ENCODE measurements at places on chromosomes 2 and 18. TPM values are rescaled to one million over a fixed set of nuclear protein-coding genes. Genes with fewer than 3 reads are reported as not detected.
A peak's percentile ranks its signal among the peaks of the same experiment; 100 is the strongest.

The DIPK1C gene
- 4.6 TPM for total RNA-seq

- no peak for DNase-seq
Observed at GRCh38 chr2:101149241-101150192, 1.7 kb downstream of the TBC1D8 start.

DNA sequence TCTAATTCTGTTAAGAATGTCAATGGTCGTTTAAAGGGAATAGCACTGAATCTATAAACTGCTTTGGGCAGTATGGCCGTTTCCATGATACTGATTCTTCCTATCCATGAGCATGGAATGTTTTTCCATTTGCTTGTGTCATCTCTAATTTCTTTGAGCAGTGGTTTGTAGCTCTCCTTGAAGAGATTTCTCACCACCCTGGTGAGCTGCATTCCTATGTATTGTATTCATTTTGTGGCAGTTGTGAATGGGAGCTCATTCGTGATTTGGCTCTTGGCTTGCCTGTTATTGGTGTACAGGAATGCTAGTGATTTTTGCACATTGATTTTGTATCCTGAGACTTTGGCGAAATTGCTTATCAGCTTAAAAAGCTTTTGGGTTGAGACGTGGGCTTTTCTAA is 38.3 kb upstream of the WDR75 start:
- DNase-seq = no peak

DNA sequence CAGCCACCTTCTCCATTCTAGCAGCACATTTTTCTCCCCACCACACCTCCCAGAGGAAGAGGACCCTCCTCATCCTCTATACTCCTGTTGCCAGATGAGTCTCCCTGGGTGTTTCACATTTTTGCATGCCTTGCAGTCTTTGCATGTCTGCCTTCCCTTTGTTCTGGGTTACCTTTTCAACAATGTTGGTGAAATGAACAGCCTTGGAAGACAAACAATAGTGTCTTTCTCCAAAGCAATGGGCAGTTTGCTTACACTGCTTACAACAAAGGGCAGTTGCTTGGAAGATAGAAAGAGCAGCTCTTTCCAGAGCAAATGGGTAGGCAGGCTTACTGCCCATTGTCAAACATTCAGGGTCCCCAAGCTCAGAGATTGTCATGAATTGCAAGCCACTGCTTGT is 14.5 kb upstream of the SEH1L start:
- no peak for DNase-seq

- DNase-seq = no peak
Observed at GRCh38 chr2:15096873-15097272, 464.3 kb downstream of the NBAS start.

GRCh38 chr18:34787931-34788532 is 77.9 kb downstream of the DTNA start:
- no peak for DNase-seq

- DNase-seq = no peak
Observed at GRCh38 chr18:45049578-45050319, 369.1 kb downstream of the SETBP1 start.

DNA sequence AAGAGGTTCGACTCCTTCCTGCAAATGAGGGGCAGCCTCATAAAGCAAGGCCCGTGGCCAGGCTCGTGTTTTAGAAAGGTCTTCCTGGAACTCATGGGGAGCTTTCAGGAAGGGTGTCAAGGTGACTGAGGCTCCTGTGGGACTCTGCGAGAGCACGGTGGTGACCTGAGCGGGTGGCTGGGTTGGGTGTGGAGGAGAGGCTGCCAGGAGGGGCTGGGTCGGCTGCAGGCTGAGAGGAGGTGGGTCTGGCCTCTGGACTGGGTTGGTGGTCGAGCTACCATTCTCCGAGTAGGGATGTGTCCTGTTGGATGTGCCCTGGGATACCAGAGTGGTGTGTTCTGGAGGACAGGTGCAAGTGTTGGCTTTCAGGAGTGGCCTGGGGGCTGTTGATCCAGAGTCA is 86.4 kb downstream of the DGKD start:
- no peak for DNase-seq

DNA sequence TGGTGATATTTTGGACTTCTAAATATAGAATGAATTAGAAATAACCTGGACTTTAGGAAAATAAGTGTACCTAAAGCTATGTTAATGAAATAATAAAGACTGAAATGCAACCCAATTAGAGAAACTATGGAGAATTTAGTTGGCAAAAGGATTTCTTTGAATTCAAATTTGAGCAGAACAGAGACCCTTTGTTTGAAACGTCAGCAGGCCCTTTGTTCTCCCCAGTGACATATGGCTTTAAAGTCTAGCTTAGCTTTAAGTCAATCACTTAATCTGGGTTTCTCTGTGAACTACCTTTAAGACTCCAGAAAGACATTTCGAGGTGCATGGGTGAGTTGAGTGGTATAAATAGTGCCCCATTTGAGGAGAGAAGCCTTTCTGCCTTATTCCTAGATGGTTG is 130.5 kb upstream of the CREB1 start:
- no peak for DNase-seq

The TTR gene
- not detected for total RNA-seq

DNA sequence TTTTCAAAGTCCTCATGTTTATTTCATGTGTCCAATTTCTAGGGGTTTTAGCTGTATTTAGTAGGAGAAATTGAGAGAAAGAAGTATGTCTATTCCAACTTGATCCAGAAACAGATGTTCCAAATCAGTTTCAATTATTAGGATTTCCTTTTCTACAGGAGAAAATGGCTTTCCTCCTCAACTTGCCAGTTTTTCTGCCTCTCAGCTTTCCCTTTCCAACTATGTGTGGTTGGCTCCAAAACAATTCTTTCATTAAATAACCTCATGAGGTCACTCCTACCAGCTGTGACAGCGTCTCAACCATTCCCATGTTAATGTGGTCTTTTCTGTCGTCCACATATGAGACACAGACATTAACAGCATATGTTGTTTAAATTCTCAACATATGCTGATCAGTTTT is 13.1 kb downstream of the XIRP2 start:
- DNase-seq = no peak

The HOXD10 gene
- total RNA-seq = not detected

DNA sequence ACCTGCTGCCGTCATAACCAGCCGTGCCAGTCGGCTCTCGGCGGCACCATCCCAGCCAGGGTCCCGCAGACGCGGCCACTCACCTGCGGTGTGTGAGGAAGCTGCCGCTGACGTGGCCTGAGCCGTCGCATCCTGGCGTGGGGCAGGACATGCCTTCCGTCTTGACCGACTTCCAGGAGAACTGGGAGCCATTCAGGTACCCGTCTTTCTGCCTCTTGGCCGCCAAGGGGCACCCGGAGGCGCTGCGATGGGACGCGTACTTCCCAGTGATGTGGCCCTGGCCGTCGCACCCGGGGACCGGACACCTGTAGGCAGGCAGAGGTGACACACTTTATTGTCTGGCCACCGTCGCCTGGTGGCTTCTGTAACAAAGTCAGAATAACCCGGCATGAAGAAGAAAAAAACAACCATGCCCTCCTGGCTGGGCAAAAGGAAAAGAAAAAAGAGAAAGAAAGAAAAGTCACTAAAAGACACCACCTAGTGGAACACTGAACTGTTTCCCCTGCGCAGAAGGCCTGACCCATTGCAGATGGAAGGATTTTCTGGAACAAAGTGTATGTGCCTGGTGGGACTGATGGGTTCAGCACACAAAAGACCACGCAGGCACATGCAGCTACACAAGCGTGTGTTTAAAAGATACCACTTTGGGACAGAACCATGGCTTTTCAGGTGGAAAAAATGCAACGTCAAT is 94.9 kb upstream of the PXDN start:
- no peak for DNase-seq

GRCh38 chr2:53104263-53104662 is 663.3 kb upstream of the CHAC2 start:
- no peak for DNase-seq

DNA sequence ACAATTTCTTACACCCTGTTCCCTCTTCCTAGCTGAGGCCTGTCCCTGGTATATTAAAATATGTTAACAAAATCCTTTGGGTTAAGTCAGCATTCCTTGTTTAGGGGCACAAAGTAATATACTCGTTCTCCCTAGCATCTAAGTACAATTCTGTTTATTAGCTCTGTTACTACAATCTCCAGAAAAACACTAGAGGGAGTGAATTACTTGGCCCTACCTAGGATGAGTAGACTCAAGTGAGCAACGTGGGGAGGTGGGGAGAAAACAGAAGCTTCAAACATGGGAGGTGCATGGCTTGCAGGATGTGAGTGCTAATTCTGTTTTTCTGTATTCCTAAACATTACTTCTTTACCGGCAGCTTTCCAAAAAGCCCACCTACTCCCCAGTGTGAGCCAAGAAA is 89.7 kb downstream of the FSIP2 start:
- DNase-seq = no peak

GRCh38 chr2:234290671-234291070 is 206.2 kb downstream of the ARL4C start:
- DNase-seq = no peak

GRCh38 chr2:216066230-216066629 is 15.4 kb downstream of the PECR start:
- no peak for DNase-seq

DNA sequence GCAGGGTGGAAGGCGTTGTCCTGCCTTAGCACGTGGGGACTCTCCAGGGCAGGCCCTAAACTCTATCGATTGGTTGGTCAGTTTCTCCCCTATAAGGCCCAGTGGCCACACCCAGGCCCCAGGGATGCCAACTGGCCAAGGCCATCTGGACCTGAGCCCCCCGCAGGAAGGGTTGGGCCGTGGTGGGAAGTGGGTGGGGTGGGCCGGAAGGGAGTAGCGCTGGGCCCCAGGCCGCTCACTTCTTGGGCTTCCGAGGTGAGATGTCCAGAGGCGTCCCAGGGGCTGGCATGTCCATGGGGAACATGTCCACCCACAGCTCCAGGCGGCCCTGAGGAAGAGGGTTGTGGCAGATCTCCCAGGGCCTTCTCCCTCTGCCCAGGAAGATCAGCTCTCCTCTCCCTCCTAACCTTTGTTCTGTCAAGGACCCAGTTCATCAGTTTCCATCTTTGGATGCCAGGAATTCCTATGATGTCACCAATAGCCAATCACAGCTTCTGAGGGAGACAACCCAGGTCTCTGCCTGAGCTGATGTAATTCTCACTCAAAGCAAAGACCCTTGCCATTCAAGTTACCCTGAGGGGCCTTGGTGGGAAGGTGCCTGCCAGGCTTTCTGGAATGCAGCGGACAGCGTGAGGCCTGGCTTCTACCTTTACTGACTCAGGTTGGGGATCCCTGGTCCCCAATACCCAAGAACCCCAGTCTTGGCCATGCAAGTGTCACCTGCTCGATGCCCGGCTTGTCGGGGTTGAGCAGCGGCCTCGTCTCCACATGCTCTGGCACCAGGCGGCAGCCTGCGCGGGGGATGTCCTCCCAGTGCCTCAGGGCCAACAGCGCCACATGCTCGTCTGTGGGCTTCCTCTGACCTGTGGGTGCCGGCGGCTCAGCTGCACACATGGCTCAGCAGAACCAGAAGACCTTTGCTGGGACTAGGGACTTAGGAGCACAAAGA is 14.4 kb downstream of the OTOF start:
- DNase-seq = peak; percentile 55

The FAM237A gene
- 1.2 TPM for total RNA-seq

DNA sequence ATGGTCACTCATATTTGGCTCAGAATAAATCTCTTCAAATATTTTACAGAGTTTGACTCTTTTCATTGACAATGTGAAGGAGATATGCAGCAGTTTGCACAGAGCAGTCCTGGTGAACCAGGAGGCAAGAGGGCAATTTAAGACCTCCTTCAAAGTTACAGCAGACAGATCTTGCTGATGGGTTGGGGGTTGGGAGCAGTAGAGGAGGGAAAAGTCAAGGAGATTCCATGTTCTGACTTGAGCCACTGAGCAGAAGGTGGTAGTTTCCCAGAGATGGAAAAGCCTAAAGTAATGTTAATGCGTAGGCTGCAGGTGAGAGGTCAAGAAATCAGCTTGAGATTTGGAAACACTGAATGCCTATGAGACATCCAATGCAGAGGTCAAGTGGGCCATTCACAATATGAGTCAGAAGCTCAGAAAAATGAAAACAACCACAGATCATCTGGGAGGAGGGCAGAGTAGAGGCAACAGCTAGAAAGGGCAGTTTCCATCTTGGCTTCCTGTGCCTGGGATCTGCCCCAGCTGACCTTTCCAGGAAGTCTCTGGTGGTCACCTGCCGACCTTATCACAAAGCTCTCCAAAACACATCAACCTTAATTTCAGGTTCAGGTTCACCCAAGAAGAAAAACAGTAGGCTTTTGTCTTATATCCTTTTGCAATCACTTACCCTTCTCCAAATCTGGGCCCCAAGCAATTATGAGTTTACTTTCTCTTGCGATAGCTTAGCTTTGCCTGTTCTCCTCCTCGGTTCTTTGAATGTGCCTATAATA is 197.5 kb upstream of the ARL4C start:
- DNase-seq = no peak

The GYPC gene
- 121 TPM for total RNA-seq

The MAPK4 gene
- total RNA-seq = 34.1 TPM

- DNase-seq = no peak
Observed at GRCh38 chr2:60706021-60706420, 50.0 kb upstream of the PAPOLG start.

DNA sequence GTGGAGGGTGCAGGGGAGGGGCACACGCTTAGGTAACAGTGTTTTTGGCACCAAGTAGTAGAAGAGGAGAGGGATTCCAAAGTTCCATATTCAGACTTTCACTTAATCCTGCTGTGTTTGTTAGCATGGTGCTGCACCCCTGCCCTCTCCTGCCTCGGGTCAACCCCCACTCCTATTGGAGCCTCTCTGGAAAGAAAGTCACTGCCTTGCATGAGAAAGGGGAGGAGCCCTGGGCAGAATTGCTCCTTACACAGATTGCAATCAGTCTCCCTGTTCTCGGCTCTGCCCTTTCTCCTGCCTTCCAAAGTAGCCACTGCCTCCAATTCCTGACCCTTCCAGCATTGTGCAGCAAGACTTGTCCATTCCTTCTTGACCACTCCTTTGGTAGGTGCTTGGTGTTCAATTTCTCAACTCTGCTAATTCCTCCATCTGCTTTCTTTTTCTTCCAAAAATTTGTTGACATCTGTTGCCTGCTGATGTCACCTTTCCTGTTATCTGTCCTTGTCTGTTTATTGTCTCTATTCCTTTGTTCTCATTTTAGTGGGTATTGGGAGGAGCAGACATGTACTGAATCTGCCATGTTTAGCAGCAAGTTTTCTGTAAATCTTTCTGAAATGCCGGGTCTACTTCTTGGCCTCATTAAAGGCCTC is 225.4 kb downstream of the LOXHD1 start:
- no peak for DNase-seq

GRCh38 chr2:196315388-196316049 is 144.1 kb upstream of the STK17B start:
- no peak for DNase-seq

- DNase-seq = no peak
Observed at GRCh38 chr18:57802213-57803102, 657 bp downstream of the ATP8B1 start.

The FBXO48 gene
- total RNA-seq = 1.1 TPM

Measured in Right ventricle myocardium inferior (tissue), 1 donor.